ENCODE measurements at places on chromosomes 16 and 17. TPM values are rescaled to one million over a fixed set of nuclear protein-coding genes. Genes with fewer than 3 reads are reported as not detected.

Gene ATP5PD
- 268 TPM for total RNA-seq

Gene CAPNS2
- total RNA-seq: 1.0 TPM

Gene SPNS1
- 17.8 TPM for total RNA-seq

Gene AHSP
- total RNA-seq: not detected

Gene RNF112
- total RNA-seq: 0.96 TPM

DNA sequence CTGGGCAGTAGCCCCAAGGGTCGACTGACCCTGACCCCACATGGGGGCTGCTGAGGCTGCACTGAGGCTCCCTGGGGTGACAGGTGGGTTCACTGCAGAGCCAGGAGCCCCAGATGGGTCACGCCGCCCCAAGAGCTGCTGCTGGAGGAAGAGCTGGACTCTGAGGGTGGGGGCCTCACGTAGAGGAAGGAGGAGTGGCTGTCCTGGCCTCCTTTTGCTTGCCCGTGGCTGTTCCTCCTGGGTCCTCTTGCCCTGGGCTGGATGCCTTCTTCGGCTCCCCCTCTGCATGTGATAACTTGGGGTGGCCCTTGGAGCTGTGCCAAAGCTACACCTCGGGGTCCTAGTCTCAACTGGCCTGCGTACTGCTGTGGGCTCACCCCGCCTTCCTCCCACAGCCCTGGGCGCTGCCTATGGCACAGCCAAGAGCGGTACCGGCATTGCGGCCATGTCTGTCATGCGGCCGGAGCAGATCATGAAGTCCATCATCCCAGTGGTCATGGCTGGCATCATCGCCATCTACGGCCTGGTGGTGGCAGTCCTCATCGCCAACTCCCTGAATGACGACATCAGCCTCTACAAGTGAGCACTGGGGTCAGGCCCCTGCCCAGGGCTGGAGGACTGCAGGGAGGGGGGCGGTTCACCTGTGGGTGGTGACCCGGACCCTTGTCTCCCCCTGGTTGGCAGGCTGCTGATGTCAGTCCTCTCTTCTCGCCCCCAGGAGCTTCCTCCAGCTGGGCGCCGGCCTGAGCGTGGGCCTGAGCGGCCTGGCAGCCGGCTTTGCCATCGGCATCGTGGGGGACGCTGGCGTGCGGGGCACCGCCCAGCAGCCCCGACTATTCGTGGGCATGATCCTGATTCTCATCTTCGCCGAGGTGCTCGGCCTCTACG is 1.1 kb upstream of the AMDHD2 start:
- DNase-seq: no peak

GRCh38 chr17:37786481-37786880 is 41.6 kb upstream of the HNF1B start:
- no peak for DNase-seq

GRCh38 chr17:27608328-27609230 is 22.4 kb upstream of the LGALS9 start:
- no peak for DNase-seq

DNA sequence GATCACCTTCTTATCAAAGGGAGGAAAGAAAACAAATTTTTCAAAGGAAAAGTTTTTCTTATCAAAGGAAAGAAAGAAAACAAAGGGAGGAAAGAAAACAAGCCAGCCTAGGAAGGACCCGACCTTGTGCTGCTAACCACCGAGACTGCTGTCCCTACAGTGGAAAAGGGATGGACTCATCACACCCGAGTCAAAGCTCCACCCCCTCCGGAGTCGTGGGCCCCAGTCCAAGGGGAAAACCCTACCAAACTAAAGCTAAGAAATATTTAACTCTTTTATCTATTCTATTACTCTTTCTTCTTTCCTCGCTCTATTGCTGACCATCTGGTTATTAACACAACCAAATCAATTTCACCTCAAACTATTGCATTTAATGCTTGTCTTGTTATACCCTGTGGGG is 6.1 kb upstream of the ENDOV start:
- DNase-seq: no peak

DNA sequence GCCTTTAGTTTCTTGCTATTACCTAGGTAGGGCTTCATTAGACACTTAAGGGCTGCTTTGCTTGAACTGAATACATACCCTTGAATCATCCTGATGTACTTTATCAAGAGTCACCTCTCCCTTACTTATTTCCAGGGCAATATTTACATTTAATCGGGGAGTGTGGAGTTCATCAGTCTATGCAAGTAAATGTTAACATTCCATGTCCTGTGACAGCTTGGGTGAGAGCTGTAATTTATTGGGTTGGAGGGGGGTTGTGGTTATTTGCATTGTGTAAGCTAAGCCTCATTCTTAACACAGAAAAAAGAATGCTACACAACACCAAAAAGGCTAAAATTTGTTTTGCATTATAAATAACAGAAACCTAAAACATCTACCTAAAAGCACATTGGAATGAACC is 16.7 kb downstream of the KCNJ16 start:
- no peak for DNase-seq

DNA sequence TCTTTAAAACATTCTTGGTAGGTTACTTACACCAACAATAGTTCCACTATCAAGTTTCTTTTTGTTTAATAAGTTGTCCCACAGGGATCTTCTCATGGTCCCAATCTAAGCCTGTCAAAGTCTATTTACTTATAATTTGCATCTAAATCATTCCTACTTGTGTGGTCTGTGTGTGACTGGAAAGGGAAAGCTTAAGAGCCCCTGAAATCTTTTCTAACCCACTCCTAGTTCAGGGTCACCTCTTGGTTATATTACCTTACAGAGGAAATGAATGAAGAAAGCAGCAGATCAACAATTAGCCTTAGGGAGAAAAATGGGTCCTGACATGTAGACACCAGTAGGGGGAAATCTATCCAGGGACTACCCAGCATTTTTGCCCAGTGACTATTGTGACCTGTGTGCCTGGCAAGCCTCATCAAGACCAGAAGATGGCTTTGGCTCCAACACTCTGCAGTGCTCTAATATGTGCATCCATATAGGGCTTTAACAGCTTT is 110.4 kb upstream of the HAS3 start:
- DNase-seq: no peak

DNA sequence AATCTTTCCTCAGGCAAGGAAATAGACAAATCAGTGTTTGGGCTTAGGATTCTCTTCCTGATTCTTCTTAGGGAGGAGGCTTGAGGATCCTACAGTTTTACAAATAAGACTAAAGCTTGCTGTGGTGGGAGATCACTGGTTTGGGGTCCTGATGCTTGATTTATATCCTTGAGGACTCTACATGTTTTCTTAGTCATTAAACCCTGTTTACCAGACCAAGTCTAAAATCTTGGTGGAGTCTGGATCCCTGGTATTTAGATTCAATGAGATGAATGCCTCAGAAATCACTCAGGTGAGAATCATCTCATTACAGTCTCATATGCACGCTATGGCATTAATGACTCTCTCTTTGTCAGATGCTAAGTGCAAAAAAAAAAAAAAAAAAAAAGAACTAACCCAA is 304.3 kb upstream of the SALL1 start:
- DNase-seq: no peak

- no peak for DNase-seq
Measured at GRCh38 chr17:34269969-34270368, at the start of gene CCL7. Gene CCL7, plus strand, starts transcription at chr17:34270221. Its CDS starts 70 bp downstream, at chr17:34270291.

GRCh38 chr17:76530095-76530723 is 7.3 kb downstream of the CYGB start:
- DNase-seq: peak; percentile 55

GRCh38 chr16:85819245-85819644 is 19.8 kb downstream of the COX4I1 start:
- DNase-seq: peak; percentile 85

GRCh38 chr16:65069766-65070165 is 52.1 kb downstream of the CDH11 start:
- DNase-seq: no peak

DNA sequence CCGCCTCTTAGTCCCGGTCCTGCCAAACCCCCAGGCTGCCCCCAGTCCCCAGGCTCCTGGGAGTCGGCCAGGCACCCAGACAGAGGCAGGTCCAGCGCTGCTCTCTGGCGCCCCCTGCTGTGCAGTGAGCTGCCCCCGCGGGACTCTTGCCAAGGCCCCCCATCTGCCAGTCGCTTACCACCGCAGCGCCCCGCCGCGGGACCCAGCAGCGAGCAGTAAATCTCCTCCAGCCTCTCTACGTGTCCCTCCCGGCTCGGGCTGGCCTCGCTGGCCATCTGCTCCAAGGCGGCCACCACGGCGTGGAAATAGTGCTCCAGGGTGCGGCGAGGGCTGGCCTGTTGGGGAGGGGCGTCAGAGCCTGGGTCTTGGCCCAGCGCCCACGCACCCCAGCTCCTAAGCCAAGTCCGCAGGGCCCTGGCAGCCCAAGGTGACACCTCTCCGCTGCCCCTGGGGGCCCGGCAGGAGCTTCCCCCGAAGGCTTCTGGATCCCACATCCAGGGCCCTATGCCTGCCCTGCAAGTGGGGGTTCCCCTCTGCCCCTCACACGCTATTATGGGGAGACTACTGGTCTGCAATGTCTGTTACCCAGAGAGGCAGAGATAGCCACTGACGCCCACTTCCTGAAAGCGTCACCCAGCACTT is 33.7 kb upstream of the MFSD6L start:
- no peak for DNase-seq

- no peak for DNase-seq
Measured at GRCh38 chr17:38330941-38331411, 12.8 kb downstream of the GPR179 start.
